Cardiac muscle cell (in vitro differentiated cells and primary cell): ENCODE measurements at places on chromosomes 5 and 9. TPM values are rescaled to one million over a fixed set of nuclear protein-coding genes. Genes with fewer than 3 reads are reported as not detected.

Gene ABO
- 0.04 and 0.30 TPM in 2 replicates for total RNA-seq

Gene PTGES
- 1.4 and 1.9 TPM in 2 replicates for total RNA-seq

Gene SPATA9
- total RNA-seq = 0.45 and 1.0 TPM in 2 replicates

Gene F12
- 3.4 and 4.6 TPM in 2 replicates for total RNA-seq

Gene PCDHGA1
- total RNA-seq = 1.7 and 2.3 TPM in 2 replicates

Gene CER1
- 1.3 and 1.8 TPM in 2 replicates for total RNA-seq

Gene ARSI
- 3.3 and 6.4 TPM in 2 replicates for total RNA-seq

Gene CARD9
- 0.46 and 2.1 TPM in 2 replicates for total RNA-seq

Gene SOX30
- 0.07 TPM in 1 of 2 replicates, not detected in the other for total RNA-seq

Gene AJM1
- 8.5 and 12.2 TPM in 2 replicates for total RNA-seq

Gene BTNL8
- not detected in 2 replicates for total RNA-seq

Gene PCDHB2
- total RNA-seq = 43.9 and 51.5 TPM in 2 replicates

Gene FXN
- total RNA-seq = 14.4 and 20.6 TPM in 2 replicates

Gene RETREG1
- total RNA-seq = 14.0 and 17.3 TPM in 2 replicates

Gene CDC37L1
- total RNA-seq = 23.1 and 39.2 TPM in 2 replicates

Gene CENPP
- total RNA-seq = 1.6 TPM in 2 replicates

Gene SLC6A19
- total RNA-seq = 0.09 and 0.49 TPM in 2 replicates

Gene IRX2
- total RNA-seq = 112 and 122 TPM in 2 replicates

DNA sequence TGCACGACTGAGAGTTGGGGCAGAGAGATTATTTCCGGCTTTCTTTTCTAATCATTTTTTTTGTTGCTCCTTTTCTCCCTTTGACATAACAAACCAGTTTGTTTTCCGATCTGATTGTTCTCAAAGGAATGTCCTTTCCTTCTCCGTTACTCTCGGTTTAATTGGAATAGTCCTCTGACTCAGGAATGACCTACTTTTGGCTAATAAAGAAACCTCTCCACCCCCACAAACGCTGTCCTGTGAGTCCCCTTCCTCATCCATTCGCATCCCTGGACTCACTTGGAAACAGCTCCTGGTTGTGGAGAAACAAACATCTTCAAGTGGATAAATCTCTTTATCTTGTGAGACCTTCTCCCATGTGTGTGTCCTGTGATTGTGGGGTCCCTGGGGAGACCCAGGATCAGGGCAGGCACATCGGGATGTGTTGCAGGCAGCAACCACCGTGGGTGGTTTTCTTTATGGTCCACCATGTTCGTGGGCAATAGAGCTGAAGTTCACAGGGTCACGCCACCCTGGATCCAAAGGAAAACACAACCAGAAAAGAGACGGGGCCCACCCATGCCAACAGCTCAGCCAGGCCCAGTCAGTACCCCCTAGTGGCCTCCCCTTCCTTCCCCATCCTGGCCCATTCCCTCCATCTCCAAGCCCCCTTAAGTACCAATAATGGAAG lies 45.2 kb upstream of the NEK6 start:
- DNase-seq = no peak

- no peak for DNase-seq
Observed at GRCh38 chr5:9115093-9115492, 430.8 kb downstream of the SEMA5A start.

- no peak for DNase-seq
Observed at GRCh38 chr9:8208465-8208864, 408.9 kb upstream of the DMAC1 start.

DNA sequence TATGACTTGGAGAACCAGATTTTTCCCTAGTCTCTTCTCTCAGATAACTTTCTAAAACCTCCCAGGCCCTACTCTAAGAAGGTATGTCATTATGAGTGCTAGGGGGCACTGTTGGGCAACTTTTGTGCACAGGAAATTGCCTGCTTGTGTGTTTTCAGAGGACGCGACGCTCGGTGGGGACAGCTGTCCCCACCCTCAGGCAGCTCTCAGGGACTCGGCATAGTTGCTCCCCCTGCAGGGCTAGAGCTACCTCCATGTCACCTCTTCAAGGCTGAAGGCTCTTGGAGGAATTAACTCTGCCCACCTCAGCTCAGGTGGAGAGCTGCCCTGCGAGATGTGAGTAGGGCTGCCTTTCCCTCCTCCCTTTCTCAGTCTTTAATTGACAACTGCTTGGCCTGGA lies 10.2 kb upstream of the TIFAB start:
- DNase-seq = peak; percentile 84

DNA sequence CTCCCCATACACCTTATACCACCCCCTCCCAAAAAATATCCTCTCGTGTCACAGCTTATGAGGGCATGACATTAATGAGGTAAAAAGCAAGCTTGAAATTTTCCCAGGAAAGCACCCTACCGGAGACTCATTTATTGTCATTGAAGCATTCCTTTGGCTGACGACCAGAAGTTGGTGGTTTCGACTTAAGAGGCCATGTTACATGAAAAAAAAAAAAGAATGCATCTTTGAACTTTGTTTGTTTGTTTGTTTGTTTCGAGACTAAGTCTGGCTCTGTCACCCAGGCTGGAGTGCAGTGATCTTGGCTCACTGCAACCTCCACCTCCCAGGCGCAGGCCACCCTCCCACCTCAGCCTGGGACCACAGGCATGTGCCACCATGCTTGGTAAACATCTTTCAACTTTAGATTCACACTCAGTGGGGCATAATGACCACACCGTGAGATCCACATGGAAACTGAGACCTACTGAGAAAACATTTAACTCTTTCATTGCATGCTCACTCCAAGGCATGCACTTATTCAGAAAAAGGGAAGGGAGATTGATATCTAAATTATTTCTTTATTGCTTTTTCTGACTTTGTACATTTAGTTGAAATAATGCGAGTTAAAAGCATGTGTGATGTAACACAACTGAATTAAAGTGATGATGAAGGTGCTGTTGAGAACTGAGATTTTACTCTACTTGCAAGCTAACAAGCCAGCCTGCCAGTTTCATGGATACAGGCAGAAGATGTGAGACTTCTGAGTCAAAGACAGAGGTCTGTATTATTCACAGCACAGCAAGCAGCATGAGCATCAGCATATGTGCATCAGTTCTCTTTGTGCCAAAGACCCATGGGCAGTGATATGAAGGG lies 5.1 kb upstream of the RAB14 start:
- DNase-seq = peak; percentile 45

GRCh38 chr5:54832858-54833257 lies 152.5 kb downstream of the ESM1 start:
- DNase-seq = no peak

DNA sequence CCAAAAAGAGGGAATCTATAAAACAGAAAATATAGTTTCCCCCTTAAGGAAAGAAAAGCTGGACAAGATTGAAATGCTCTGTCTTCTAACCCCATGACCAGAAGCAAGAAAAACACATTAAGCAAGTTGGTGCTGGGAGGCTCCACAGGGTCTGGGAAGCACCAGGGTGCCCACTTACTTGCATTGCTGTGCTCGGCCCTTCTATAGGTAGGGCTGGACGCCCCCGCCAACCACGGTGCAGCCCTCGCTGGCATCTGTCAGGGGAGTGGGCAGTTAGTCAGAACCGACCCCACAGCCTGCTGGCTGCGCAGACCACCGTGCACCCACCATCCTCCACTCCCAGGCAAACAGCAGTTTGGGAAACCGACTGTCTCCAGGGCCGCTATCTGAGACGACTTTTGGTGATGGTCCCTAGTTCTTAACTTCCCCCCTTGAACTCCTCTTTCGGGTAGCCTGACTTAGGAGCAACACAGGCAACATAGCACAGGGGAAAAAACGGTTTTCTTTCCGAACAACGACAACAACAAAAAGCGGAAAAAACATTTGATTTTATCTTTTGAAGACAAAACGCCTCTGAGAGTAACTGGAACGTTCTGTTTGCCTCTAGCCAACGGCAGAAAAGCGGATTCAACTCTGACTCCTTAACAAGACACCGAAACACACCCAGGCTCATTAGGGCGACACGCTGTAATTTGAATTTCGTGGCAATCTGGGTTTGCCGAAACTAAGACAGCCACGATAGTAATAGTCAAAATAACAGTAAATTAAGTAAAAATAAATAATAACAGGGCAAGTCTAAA lies 3.9 kb downstream of the IRX2 start:
- no peak for DNase-seq

GRCh38 chr9:32264170-32264864 lies 120.1 kb upstream of the ACO1 start:
- peak; percentile 2 for DNase-seq

DNA sequence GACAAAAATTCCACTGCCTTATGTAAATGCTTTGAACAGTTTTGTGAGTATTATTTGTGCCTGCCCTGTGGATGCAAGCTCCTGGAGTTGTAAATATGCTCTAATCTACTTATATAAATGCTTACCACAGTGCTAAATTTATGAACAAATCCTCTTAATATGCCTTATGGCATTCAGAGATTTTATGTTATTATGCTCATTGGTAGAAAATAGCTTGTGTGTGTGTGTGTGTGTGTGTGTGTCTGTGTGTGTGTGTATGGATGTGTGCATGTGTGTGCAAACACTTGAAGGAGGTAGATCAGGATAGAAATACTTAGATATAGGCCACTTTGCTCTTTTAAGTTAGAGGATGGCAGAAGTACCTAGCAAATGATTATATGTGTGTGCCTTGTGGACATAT lies 253.9 kb downstream of the TAF11L14 start:
- no peak for DNase-seq

GRCh38 chr5:79047199-79047598 lies 22.3 kb downstream of the DMGDH start:
- DNase-seq = no peak

DNA sequence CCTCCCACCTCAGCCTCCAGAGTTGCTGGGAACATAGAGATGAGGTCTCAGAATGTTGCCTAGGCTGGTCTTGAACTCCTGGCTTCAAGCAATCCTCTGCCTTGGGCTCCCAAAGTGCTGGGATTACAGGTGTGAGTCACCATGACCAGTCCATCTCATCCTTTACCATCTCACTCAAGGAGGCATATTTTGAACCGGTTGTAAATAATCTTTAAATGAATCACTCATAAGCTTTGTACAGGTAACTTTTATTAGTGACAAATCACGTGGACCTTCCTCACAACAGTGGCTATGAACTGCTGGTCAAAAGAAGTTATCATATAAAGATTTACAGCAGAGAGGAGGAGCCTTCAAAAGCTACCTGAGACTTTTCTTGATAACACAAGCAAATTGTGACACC lies 70.7 kb downstream of the RFK start:
- DNase-seq = no peak

- no peak for DNase-seq
Observed at GRCh38 chr9:135008416-135008815, 79.1 kb upstream of the OLFM1 start.

DNA sequence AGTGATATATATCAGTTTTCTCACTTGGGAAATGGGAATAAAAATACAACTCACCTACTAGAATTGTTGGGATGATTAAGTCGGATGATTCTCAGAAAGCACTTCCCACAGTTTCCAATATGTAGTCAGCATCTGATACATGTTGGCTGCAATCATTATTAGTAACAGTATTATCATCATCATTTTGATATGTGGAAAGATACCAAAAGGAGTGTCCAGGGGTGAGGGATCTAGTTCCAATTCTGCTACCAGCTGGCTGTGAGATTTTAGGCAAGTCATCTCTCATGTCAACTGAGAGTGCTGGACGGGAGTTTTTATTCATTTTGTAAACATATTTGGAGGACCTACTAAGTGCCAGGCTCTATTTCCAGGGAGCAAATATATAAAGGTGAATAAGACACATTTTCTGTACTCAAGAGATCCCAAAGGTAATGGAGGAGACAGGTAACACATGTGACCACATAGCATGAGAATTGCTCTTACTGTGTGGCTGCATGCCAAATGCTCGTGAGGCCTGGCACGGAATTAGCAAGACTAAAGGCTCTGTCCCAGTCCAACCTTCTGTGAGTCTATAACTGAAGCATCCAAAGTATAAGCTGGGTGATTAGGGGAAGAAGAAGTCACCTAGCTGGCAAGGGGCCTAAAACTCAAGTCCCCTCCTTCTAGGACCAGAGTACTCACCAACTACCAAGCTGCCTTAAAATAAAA lies 83.0 kb downstream of the GRIA1 start:
- no peak for DNase-seq

- no peak for DNase-seq
Observed at GRCh38 chr5:159411115-159411514, 80.8 kb upstream of the IL12B start.
